ENCODE measurements at places on chromosomes 1 and 21.

GRCh38 chr1:22359427-22359826, 92.2 kb upstream of the ZBTB40 start:
- no peak for DNase-seq

DNA sequence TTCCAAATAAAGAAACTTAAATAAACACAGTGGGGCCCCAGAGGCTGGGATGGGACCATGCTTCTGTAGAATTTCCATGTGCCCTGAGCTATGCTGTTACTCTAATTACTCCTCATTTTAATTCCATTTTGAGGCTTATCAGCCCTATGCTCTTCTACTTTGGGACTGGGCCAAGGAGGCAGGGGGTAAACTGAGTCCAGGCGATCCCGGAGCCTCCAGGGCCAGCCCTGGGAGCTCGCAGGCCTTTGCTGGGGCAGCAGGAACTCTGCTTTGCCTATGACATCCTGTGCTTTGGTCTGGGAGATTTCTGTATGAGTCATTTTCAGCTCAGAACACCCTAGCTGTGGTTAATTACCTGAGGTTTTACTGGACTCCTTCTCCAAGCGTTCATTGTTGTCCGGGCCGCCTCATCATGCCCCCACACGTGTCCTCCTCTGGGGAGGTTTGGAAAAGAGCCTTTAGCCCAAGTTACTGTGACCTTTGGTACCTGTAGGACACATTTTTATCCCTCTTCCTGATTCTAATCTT, 95.7 kb downstream of the RHOU start:
- DNase-seq = no peak

DNA sequence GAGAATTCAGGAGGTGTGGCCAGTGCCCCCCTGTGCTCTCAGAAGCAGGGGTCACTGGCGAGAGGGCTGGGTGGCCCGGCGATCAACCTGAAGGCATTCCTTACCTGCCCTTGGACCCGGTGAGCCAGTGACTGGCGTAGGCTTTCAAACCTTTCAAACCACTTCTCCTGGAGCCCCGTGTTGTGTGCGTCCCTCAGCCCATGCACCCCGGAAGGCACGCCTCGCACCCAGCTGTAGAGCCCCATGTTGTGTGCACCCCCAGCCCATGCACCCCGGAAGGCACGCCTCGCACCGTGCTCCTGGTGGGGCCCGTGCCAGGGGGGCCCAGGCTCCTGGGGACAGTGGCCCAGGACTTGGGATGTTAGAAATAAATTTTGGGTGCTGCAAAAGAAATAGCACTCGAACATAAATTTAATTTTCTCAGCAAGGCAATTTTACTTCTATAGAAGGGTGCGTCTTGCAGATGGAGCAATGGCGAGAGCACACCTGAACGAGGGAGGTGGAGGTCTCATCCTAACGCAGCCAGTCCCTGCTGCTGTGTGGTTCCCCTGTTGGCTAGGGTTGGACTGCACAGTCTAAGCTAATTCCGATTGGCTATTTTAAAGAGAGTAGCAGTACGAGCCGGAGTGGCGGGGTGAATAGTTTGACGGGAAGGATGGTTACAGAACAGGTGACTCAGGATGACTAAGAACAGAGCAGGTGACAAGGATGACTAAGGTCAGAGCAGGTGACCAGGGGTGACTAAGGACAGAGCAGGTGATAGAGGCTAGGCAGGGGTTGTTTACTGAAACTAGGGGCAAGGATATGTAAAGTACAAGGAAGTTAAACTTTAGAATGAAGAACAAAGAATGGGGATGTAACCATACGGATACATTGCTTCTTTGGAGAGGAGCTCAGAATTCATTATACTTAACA, 47.4 kb downstream of the PRKCZ start:
- DNase-seq = no peak

- DNase-seq = no peak
Observed at GRCh38 chr1:19454265-19455146, 30.8 kb downstream of the CAPZB start.

- DNase-seq = peak; percentile 49
Observed at GRCh38 chr1:32339363-32339978, 3.4 kb upstream of the MARCKSL1 start.

Data from stimulated activated CD4-positive, alpha-beta T cell treated with anti-CD3 and anti-CD28 coated beads, Interleukin-2, amount 100 ng/mL, for 24 hours (primary cell).